ENCODE measurements at places on chromosomes 11 and 22.

DNA sequence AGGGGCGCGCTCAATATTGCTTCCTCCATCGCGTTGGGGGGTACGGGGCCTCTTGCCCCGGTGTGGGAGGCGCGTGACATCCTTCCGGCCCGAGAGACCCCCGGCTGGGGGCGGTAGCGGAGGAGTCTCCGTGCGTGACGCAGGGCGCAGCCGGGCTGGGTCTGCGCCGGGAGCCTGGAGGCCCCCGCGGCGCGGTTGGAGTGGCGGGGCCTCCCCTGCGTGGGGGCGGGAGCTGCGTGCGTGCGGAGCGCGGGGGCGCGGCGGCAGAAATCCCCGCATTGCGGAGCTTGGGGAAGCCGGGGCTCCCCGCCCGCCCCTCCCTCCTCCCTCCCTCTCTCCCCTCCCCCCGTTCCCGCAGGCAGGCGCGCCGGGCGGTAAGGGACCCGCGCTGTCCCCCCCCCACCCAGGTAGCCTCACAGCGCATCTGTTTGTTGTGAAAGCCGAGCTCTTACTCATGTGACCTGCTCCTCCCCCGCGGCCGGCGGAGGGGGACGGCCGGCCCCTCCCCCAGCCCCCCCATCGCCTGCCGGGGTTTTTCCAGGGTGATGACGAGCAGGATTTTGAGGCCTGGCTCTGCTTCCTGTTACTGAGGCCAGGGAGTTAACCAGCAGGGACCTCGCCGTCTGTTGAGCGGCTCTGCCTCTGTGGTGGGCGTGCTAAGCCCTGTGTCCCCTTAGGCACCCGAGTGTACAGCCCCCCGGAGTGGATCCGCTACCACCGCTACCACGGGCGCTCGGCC, 1.6 kb downstream of the PIM3 start:
- peak; percentile 75 for DNase-seq

DNA sequence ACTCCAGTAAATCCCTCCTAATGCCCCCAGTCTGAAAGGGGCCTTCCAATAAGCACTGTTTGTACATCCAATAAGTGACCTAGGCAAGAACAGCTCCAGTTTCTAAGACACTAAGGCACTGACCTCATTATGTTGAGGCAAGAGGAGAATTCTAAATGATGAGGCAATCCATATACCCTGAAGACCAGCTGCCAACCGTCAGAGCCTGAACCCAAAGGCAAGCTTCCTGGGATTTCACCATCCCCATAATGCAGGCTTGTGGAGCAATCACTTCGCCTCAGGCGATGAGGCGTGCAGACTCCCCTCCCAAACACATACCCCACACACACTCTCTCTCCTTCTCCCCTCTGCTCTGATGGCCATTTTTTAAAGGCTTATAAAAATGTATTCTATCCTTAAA, 49.5 kb downstream of the LGR4 start:
- no peak for DNase-seq

- no peak for DNase-seq
These were observed 17.8 kb upstream of the TP53I11 start for GRCh38 chr11:44968510-44968909.

DNA sequence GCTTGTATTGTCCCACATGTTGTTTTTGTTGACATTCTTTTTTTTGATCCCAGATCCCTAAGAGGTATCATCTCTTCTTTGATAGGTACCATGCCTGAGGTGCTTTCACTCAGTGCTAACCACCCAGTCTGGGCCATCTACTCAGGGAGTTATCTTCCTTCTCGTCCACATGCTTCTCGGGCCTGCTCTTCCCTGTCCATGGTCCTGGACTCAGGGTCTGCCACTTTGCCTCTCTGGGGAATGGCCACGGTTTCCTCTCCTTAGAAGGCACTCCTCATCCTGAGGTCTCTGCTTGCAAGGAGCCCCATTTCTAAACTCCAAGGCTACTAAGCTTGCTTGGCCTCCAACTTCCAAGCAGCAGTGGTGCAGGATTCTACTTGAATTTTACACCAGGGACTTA, 227.0 kb upstream of the NCAM1 start:
- DNase-seq: peak; percentile 57

DNA sequence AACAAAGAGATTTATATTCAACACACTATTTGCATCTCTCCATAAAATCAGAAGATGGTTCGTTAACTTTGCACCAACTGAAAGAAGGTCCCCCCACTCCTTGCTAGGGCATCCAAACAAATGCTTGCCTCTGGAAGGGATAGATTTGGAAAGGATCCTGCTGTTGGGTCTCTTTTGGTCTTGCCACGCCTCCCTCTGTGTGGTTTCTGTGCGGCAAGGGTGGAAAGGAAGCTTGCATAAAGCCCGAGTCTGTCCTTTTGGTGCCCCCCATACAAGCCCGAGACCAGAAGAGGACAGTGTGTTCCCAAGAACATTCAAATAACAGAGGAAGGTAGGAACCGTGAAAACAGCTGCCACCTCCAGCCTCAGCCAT, 15.1 kb downstream of the SCGB1A1 start:
- DNase-seq: no peak

GRCh38 chr22:17106785-17107546, 14.2 kb downstream of the TMEM121B start:
- DNase-seq: no peak

DNA sequence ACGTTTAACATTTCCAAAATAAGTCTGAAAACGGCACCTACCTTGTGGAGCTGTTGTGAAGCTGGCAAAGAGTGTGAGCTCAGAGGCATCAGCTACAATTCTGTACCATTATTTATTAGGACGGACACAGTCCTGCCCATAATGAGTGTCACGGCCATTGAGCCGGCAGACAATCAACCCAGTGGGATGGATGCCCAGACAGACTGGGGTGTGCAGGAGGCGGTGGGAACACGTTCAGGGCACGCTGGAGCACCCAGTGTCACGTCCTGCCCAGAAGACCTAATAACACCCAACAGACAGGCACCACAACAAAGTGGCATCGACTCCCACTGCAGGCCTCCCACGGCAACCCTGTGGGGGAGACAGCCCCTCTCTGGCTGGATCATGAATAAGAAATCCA, 34.5 kb downstream of the TPST2 start:
- DNase-seq: no peak

DNA sequence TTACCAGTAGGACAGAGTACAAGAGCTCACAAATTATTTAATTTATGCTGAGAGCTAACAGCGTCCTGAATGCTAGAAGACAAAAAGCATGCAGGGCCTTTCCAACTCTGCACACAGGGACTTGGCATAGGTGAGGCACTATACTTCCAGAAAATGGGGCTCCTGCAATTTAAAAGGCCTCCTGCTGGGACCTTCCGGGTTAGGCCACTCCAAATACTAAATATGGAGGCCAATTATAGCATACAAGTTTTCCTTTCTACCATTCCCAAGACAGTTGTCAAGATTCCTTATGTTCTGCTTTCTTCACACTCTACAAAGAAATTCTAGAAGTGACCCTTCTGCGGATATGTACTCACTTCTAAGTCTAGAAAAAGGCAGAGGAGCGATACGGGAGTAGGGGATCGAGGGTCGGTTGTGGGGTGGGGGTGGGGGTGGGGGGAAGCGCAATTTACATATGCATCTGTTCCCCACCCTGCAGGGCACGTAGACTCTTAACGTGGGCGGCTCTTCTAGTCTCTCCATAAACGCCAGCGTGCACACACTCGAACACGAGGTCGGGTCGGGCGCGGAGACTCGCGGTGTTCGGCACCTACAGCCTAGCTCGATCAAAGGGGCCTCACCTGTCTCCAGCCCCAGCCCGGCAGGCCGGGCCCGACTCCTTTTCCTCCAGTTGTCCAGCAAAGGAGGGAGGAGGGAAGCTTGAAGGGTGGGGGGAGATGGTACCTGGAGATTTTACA, 728 bp downstream of the DCUN1D5 start:
- no peak for DNase-seq

GRCh38 chr11:57303990-57304579, 20.7 kb downstream of the TNKS1BP1 start:
- DNase-seq: no peak
